ENCODE measurements at places on chromosomes 6 and 20.

DNA sequence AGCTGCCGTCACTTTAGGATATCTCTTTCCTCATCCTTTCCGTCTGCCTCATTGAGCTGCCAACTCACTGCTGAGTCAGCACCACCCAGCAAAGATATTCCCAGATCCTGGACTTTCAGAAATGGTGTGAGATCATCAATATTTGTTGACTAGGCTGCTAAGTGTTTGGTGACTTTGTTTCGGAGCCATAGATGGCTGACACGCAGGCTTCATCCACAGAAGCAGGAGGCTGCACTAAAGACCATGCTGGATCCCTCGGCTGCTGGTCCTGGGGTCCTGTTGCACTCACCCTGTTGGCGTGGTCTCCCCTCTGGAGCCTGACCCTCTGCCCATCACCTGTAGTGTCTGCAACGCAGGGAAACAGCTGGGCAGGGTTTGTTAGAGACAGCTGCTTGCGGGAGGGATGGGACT is 96.5 kb downstream of the ERMARD start:
- no peak for DNase-seq

- DNase-seq, result no peak
Measured at GRCh38 chr6:136860043-136860442, 37.7 kb downstream of the PEX7 start.

GRCh38 chr6:116397914-116398313 is 27.2 kb downstream of the DSE start:
- no peak for DNase-seq

DNA sequence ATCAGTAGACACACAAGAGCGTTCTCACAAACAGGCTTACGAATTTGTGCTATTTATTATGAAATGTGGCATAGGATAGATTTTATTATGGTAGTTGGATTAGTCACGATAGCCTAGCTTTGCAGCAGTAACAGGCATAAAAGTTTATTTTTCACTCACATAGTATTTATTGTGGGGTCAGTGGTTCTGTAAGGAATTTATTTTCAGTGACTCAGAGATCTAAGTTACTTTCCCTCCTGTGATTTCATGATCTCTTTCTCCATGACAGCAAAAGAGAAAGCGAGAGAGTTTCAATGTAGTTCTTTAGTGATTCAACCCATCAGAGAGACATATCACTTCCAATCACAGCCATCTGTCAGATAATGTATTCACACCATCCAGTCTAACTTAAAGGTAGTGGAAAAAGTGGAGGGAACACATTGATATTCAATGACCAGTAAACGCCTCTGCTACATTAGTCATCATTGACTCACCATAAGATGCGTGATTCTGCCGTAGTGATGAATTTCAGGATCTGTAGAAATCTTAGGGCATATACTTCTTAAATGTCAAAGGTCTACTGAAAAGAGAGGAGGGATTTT is 605.5 kb downstream of the HDGFL1 start:
- peak; percentile 82 for DNase-seq

DNA sequence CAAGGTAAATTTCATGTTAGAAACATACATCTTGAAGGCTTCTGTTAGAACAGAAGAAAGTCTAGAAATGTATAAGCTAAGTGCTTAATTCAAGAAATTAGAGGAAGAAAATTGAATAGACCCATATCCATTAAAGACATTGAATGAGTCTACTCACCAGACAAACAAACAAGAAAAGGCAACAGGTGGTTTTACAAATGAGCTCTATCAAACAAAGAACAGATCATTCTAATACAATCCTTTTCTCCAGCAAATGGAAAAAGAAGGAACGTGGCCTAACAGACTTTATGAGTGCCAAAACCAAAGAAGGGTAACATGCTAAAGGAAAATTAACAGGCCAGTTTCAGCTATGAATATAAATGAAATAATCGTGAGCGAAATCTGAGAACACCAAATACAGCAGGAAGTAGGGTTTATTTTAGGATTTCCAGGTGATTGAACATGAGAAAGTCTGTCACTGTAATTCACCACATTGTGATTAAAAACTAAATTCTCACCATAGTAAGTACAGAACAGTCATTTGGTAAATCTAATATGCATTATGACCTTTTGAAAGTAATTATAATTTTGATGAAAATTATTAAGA is 22.6 kb downstream of the MTHFD1L start:
- DNase-seq, result no peak

- DNase-seq, result no peak
Measured at GRCh38 chr20:5913166-5913565, 37.2 kb downstream of the TRMT6 start.

DNA sequence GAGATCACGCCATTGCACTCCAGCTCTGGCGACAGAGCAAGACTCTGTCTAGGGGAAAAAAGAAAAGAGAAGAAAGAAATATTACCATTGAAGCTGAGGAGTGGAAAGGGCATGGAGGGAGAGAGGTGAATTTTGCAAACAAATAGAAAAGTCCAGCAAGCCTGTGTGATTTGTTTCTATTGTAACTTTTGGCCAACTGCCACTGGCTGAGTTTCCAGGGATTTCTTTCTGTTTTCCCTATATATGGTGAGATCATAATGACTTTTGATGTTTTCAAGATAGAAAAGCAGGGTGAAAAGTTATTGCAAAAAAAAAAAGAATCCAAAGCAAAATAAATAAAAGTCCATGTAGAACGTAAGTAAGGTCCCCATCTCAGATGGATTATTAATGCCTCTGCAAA is 184.2 kb upstream of the RALGAPA2 start:
- DNase-seq, result no peak

DNA sequence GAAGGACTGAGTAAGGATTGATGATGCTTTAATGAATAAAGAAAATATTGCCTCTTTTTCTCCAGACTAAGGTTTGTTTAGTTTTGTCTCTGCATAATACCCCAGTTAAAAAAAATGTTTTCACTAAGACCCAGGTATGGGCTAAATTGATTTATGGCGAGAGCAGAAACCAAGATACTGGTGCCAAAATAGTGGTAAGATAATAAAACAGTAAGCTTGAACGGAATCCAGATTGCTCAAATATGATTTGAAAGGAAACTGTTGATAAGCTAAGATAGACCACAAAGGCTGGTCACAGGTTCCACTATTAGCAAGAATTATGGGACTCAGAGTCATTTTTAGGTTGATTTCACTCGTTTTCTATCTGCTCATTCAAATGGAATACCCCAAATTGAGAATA is 831.2 kb downstream of the EPHA7 start:
- no peak for DNase-seq

- no peak for DNase-seq
Measured at GRCh38 chr6:7200598-7201443, 93.1 kb downstream of the RREB1 start.

DNA sequence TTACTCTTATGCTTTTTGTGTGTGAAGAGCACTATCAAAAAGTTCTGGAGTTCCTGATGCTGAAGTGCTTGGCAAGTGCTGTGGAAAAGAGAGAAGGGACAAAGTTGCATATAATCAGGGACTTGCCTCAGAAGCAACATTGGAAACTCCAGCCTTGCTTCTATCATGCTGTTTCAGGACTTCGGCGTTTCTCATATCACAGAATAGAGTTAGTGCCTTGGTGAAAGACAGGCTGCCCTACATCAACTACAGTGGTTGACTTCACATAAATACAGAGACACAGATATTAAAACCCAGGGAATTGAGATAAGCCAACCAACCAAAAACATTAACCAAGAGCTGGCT is 36.2 kb upstream of the CDKAL1 start:
- no peak for DNase-seq

DNA sequence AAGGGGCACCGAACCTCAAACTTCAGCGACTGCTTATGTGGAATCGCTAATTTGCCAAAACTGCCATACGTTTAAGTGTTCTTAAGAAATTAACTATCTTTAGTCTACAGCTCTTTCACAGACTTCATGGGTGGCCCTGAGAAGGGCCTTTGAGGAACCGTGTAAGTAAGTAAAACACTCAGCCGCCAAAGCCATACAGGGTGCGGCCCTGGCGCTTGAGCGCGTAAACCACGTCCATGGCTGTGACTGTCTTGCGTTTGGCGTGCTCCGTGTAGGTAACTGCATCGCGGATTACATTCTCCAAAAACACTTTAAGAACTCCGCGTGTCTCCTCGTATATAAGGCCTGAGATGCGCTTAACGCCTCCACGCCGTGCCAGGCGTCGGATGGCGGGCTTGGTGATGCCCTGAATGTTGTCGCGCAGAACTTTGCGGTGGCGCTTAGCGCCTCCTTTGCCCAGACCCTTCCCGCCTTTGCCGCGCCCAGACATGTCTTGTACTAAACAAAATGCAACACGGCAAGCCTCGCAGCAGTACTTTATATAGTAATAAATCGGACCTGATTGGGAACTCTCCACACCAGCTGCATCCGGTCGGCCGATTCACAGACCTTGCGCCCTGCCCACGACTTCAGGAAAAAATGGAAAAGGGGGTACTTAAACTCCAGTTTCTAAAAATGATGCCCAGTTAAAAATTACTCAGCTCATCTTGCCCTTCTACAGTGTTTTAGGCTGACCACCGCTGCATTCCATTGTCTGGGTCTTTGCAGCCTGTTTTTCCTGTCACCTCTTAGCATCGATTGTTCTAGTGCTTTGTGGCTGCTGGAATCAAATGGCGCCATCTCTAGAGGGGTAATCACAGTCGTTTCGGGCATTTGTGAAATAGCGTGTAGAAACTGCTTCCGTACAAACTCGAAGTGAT is 38.9 kb downstream of the OR2B2 start:
- peak; percentile 93 for DNase-seq

DNA sequence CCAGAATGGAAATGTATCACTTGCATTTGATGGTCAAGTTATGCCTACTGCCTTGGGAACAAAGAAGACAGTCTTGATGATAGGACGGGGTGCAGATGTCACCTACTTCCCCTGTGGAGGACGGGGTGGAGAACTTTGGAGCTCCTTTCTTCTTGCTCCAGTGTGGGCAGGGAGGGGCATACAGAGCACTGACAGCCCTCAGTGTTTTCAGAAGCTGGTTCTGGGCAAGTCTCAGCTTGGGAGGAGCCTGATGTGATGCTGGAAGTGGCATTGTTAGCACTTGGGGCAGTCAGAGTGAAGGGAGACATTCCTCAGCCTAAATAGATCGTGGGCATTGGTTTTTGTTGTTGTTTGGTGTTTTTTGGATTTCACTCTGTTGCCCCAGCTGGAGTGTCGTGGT is 59.7 kb downstream of the SYNJ2 start:
- DNase-seq, result no peak

- no peak for DNase-seq
Measured at GRCh38 chr6:159919011-159919511, 28.3 kb downstream of the MAS1 start.

DNA sequence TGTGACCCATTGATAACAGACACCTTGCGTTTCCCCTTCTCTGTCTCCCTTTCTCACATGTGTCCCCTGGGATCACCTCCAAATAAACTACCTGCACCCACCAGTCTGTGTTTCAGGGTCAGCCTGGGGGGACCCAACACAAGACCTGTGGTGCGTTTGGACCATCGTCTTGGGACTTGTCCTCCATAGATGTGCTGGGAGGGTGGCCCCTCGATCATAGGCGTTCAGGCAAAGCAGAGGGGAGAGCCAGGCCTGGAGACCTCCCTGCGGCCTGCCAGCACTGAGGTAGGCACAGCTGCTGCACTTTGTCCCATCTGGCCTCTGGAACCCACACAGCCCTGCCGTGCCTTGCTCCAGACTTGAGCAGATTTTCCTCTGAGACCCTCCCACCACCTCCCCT is 18.1 kb downstream of the CST9 start:
- DNase-seq, result no peak

DNA sequence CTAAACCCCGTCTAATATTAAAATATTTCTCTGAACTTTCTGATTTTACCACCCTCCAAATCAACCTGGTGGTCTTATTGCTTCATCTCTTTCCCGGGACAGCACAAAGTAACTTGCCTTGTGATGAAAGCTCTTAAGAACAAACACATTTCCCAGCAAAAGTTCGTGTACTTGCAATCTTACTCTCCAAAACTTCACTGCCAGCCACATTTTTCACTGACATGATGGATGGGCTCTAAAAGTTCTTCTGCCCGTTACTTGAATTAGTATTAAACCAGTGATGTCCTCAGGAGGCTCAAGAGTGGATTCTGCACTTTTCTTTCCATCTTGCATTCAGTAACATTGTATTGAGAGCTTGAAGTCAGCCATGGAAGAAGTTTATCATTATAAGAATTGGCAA is 731.6 kb upstream of the GJE1 start:
- no peak for DNase-seq

DNA sequence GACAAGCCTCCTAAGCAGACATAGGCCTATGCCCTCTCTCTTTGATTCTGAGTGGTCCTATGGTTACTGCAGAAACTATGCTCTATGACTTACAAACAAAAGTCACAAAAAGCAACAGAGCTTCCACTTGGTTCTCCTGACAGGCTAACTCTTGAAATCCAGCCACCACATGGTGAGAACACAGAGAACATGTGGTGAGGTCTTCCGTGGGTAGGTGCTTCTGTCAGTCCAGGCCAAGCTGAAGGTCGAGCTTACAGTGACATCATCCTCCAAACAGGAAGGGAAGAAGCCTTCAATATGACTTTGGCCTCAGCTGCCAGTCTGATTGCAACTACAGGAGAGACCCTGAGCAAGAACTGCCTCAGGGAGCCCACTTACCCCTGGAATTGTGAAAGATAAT is 265.5 kb downstream of the TBX18 start:
- no peak for DNase-seq

Data from HFF-Myc (cell line).